ENCODE measurements at places on chromosomes 13 and 19.

- DNase-seq = no peak
Measured at GRCh38 chr13:51455532-51455931, 2.7 kb upstream of the INTS6 start.

- DNase-seq = no peak
Measured at GRCh38 chr19:6743714-6744380, 4.4 kb downstream of the TRIP10 start.

GRCh38 chr13:45508776-45509175 is 44.0 kb downstream of the COG3 start:
- DNase-seq = no peak

GRCh38 chr19:41688098-41688497 is at the start of gene CEACAM7:
Gene CEACAM7 (minus strand): TSS chr19:41688270. CDS start chr19:41688165, 105 bp downstream.
- no peak for DNase-seq

- DNase-seq = no peak
Measured at GRCh38 chr13:110902370-110902769, 12.5 kb downstream of the ANKRD10 start.

DNA sequence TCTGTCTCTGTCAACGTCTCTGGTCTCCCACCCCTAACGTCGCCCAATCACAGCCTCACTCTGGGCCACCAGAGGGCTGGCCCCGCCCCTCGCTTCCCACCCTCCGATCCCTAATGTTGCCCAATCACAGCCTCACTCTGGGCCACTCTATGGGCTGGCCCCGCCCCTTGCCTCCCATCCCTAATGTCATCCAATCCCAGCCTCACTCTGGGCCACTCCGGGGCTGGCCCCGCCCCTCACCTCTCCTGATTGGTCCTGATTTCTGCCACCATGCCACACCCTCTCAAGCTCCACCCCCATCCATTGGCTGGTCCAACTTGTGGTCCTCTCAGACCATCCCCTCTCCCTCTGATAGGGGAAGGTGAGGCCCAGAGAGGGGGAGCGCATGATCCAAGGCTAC is 24.9 kb downstream of the CELF5 start:
- no peak for DNase-seq

- no peak for DNase-seq
Measured at GRCh38 chr13:36778083-36778671, 40.8 kb upstream of the RFXAP start.

DNA sequence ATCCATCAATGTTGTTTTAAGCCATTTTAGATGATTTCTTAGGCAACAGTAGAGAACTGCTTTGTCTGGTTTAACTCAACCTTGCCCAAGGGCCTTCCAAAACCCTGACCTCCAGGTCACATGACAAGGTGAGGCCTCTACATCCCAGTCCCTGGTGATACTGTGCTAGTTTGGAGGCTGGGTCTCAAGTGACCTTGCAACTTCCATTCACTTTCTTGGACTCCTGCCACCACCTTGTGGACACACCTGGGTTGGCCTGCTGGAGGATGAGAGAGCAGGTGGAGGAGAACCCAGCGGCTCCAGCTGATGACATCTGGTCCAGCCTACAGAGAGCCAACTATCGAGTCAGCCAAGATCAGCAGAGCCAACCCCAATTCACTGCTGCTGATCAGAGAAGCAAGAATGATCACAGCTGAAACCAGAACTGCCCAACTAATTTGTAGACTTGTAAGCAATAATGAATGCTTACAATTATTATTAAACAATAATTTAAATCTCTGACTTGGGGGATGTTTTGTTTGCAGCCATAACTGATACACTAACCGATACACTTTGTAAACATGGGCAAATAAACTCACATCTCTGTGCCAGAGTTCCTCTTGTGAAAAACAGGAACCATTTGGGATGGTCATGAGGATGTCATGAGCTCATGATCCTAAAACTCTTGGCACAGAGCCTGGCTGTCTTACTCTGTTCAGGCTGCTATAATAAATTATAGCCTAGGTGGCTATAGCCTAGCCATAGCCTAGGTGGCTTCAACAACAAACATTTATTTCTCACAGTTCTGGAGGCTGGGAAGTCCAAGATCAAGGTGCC is 11.5 kb downstream of the FAM187B start:
- peak; percentile 46 for DNase-seq

- DNase-seq = no peak
Measured at GRCh38 chr19:46474211-46474610, 2.8 kb upstream of the PNMA8A start.

- DNase-seq = peak; percentile 45
Measured at GRCh38 chr13:19818223-19818842, 35.6 kb upstream of the PSPC1 start.

DNA sequence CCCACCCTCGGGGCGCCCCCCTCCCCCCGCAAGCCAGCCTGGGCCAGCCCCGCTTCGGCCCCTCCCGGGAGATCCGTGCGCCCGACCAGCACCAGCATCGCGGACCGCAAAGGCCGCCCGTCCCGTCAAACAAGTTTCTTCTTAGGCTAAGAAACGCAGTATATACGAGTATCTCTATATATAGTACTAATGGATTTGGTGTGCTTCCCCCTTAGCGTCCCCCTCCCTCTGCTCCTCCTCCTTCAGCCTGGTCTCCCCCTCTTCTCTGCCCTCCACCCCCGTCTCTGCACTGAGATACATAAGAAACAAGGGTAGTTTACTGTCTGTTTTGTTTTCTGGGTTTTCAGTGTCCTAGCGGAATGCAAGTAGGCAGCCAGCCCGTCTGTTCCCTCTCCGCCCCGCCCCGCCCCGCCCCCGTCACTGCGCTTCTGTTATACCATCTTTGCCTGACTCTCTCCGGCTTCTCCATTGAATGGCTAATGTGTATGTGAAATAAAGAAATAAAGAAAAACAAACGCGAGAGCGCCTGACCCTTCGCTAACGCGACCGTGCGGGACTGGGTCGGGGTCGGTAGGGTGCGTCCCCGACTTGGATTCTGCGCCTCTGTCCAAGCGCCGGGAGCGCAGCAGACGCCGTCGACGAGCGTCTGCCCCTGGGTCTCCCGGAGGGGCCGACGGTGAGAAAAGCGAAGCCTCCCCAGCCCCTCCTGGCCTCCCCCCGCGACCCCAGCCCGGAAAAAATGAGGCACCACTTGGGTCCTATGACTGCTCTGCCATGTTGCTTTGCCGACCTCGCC is 4.2 kb downstream of the LYL1 start:
- no peak for DNase-seq

- DNase-seq = no peak
Measured at GRCh38 chr13:111634410-111634809, 314.0 kb downstream of the TEX29 start.

- DNase-seq = no peak
Measured at GRCh38 chr13:40236566-40237168, 429.8 kb downstream of the FOXO1 start.

- DNase-seq = no peak
Measured at GRCh38 chr13:26186995-26187394, 35.1 kb downstream of the RNF6 start.

All from activated CD4-positive, alpha-beta T cell treated with anti-CD3 and anti-CD28 coated beads, Interleukin-10, Interleukin-2, amounts not matched to agents 100 ng/mL and 50 ng/mL, durations not matched to agents 16 hours and 8 hours (primary cell).